ENCODE measurements at places on chromosomes 12 and 14.

- DNase-seq, result no peak
Observed at GRCh38 chr12:80314741-80315140, 129.3 kb upstream of the PTPRQ start.

GRCh38 chr14:93734086-93734822, 54.0 kb downstream of the PRIMA1 start:
- no peak for DNase-seq

DNA sequence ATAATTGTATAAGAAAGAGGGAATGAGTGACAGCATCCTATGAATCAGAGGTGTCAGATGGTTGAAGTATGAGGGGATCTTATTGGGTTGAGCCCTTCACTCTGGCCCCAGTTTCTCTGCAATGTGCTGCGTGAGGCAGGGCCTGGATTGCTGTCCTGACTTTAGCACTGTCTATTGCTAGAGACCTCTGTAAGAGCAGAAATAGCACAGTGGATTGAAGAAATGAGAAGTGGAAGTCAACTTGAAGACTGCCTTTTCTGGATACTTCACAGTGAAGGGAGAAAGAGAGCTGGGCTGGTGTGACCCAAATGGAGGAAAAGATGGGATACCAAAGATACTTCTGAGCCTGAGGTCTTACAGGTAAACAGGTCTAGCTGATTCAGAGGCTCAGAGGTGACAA, 5.8 kb downstream of the ASCL4 start:
- DNase-seq, result peak; percentile 25

DNA sequence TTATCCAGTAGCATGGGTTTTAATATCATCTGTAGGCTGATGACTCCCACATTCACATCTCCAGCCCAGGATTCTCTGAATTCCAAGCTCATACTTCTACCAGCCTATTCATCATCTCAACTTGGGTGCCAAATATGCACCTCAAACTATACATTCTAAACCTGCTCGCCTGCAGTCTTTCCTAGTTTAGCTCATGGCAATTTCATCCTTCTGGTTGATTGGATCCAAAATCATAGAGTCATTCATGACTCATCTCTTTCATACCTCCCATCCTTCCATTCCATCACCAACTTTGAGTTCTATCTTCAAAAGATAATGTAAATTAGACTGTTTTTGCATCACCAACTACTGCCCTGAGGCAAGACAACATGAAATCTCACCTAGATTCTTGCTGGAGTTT, 99.7 kb upstream of the EGLN3 start:
- DNase-seq, result no peak

GRCh38 chr14:43539210-43539609, 967.9 kb downstream of the FSCB start:
- no peak for DNase-seq

- DNase-seq, result no peak
Observed at GRCh38 chr12:132700212-132700822, 10.3 kb upstream of the PGAM5 start.

DNA sequence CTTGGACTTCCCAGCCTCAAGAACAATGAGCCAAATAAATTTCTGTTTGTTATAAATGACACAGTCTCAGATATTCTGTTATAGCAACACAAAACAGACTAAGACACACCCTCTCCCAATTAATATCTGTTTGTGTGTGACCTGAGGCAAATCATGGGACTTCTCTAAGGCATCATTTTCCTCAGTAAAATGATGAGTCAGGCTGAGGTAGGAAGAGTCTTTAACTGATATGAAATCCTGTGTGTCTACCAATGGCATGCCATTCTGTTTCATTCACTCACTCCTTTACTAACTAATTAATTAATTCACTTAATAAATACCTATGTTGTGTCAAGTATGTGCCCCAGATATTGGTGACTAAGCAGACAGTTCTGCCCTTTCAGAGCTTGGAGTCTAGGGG, 258.4 kb upstream of the CRY1 start:
- no peak for DNase-seq

Measured in Ammon's horn (tissue), 1 donor.